Upper lobe of right lung (tissue), 1 donor: ENCODE measurements at places on chromosomes 5 and 9. TPM values are rescaled to one million over a fixed set of nuclear protein-coding genes. Genes with fewer than 3 reads are reported as not detected.

The FAM81B gene
- not detected for total RNA-seq

The QRFP gene
- not detected for total RNA-seq

The TMOD1 gene
- 11.3 TPM for total RNA-seq

The CDX1 gene
- not detected for total RNA-seq

The SLCO6A1 gene
- not detected for total RNA-seq

The DBH gene
- not detected for total RNA-seq

The ADGRD2 gene
- total RNA-seq: not detected

The NIM1K gene
- total RNA-seq: 6.0 TPM

The C5 gene
- 37.8 TPM for total RNA-seq

The ATG12 gene
- total RNA-seq: 36.5 TPM

The CD274 gene
- 25.9 TPM for total RNA-seq

The ANKRD18B gene
- total RNA-seq: 1.2 TPM

The IRGM gene
- not detected for total RNA-seq

The CSF1R gene
- total RNA-seq: 48.7 TPM

The SMAD5 gene
- 52.7 TPM for total RNA-seq

The COL15A1 gene
- 8.0 TPM for total RNA-seq

The NIPAL4 gene
- total RNA-seq: not detected

The PCDHB11 gene
- 2.0 TPM for total RNA-seq

The RIGI gene
- 20.0 TPM for total RNA-seq

The STKLD1 gene
- total RNA-seq: 1.2 TPM

The TXNDC8 gene
- not detected for total RNA-seq

The SAXO1 gene
- total RNA-seq: 0.12 TPM

The PDZD2 gene
- 70.9 TPM for total RNA-seq

The GLRA1 gene
- not detected for total RNA-seq

The CDK5RAP2 gene
- 54.2 TPM for total RNA-seq

The CD74 gene
- total RNA-seq: 2,961 TPM

The RASGEF1C gene
- not detected for total RNA-seq

The IL7R gene
- total RNA-seq: 226 TPM

The DAB2IP gene
- total RNA-seq: 81.6 TPM

The TRPM3 gene
- total RNA-seq: 0.35 TPM

The SYK gene
- 63.8 TPM for total RNA-seq

The PRRC1 gene
- 50.8 TPM for total RNA-seq

The SLC25A2 gene
- 0.64 TPM for total RNA-seq

The LCN15 gene
- total RNA-seq: not detected

The PCDHGA7 gene
- 2.5 TPM for total RNA-seq

The SLC6A7 gene
- total RNA-seq: not detected

The ELOVL7 gene
- 8.2 TPM for total RNA-seq

The EFNA5 gene
- total RNA-seq: 12.0 TPM

The FRMD3 gene
- total RNA-seq: 10.8 TPM

The PDGFRB gene
- total RNA-seq: 120 TPM

The PRUNE2 gene
- total RNA-seq: 7.4 TPM

The TSSK1B gene
- not detected for total RNA-seq

The TERT gene
- total RNA-seq: not detected

The ZNF366 gene
- 12.2 TPM for total RNA-seq

The GARNL3 gene
- total RNA-seq: 8.0 TPM

The OR1L4 gene
- not detected for total RNA-seq

The CKMT2 gene
- 3.0 TPM for total RNA-seq

The KCNV2 gene
- not detected for total RNA-seq

The DAP gene
- total RNA-seq: 105 TPM

The CDC20B gene
- total RNA-seq: not detected

The NFX1 gene
- 45.0 TPM for total RNA-seq
